ENCODE measurements at places on chromosomes 5 and 9.

DNA sequence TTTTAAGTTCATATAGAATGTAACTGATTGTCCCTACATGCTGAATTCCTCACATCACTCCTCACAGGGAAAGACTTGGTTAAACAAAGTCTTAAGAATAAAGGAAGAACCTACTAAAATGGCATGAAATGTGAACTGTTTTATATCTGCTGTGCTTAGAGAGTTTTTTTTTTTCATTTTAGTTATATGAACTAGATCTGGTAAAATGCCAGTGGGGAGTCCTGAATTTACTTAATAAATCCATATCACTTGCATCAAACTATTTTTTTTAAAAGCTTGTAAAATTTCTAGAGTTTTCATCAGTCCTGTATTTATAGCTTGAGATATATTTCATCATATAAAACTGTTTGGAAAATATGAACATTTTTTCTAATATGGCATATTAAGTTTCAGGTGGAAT is 1528.6 kb downstream of the EFNA5 start:
- DNase-seq: no peak

GRCh38 chr5:12277504-12278192 is 373.4 kb upstream of the CTNND2 start:
- DNase-seq: no peak

GRCh38 chr9:20594608-20595007 is 27.7 kb downstream of the MLLT3 start:
- DNase-seq: no peak

DNA sequence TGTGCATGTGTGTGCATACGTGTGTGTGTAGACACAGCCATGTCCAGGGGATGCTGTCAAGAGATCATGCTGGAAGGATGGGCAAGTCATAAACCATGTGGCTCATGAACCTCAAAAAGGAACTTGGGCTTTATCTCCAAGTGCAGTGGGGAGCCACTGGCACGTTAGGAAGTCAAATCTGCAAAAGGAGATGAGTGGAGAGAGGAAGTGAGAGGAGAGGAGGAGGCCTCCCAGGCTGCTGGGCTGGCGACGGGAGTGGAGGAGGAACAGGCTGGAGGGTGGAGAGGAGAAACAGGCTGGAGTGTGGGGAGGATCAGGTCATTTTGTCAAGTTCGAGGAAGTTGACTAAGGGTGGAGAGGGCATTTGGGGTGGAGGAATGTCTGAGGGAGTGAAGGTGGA is 29.2 kb upstream of the TIFAB start:
- DNase-seq: no peak

GRCh38 chr5:105288946-105289345 is 1726.4 kb upstream of the NUDT12 start:
- no peak for DNase-seq

- no peak for DNase-seq
These were observed 116.1 kb upstream of the RASA1 start for GRCh38 chr5:87151547-87151946.

DNA sequence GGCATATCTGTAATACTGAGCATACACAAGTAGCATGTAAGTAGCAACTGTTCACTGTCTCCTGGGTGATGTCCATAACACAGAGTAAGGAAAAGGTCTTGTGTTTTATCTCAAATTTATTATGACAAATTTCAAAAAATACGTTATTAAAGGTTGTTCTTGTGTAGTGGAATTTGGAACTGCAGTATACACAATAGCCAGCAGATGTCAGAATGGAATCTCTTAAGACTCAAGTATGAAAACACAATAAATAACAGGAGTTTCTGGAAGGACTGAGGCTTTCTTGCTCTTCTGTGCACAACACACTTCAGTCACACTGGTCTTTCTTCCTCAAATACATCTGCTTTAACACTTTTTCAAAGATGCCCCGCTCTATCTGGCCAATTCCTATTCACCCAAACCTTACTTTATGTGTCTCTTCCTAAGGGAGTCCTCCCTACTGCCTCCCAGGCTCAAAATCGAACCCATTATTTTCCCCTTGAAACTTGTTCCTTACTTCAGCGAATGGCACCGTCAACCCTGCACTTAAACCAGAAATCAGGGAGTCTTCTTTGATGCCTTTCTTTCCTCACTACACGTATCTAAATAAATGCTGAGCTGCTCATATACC is 6.5 kb upstream of the FBXO10 start:
- DNase-seq: no peak

- no peak for DNase-seq
These were observed 465.0 kb downstream of the EBF1 start for GRCh38 chr5:158634714-158635113.

GRCh38 chr9:91991721-91992341 is 41.8 kb upstream of the ROR2 start:
- DNase-seq: no peak

GRCh38 chr9:11158063-11158462 is 545.3 kb upstream of the PTPRD start:
- no peak for DNase-seq

DNA sequence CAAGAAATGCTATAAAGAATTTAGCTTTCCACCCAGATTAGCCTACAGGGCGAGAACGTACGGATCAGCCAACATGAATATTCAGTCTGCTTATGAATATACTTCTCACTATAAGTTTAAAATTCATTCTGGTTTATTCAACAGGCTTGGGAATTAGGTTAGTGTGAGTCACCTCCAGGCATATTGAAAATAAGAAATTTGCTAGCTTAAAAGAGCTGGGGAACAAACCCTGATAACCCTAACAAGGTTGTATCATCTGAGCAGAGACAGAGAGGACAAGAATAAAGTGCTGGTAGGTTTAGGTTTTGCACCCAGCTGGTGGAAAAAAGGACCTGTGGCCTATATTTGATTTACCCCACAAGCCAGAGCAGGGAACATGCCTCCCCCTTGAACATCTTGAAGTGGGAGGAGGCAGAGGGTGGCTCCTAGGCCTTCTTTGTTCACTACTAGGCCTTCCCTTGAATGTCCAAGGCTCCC is 12.3 kb downstream of the FNBP1 start:
- DNase-seq: no peak

GRCh38 chr5:140362875-140363630 is 3.1 kb downstream of the SLC4A9 start:
- DNase-seq: peak; percentile 77

DNA sequence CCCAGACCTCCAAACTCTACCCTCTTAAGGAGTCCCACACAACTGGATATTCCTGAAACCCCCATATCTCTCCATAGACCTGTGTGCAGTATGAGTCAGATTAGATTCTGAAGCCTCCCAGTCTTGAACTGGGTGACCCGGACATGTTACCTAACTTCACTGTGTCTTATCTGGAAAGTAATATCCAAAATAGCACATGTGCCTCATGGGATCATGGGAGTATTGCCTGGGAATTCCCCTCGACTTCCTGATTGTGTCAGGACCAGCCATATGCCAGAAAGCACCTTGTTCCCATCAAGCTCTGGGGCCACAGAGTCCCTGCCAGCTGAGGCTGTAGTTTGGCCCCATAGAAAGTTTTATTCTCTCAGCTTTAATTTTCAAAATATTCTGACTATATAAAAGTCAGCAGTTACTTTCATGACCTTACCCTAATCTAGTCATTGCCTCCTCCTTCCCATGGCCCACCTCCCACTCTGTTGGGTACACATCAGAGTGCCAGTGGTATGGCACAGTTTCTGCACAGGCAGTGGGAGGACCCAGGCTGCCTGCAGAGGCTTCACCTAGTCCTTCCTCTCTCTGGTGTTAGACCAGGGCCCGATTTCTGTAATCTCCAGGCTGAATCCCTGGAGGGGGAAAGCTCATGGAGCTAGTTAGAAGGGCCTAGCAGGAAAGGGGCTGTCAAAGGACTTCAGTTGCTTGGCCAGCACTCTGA is 19.5 kb upstream of the B4GALT1 start:
- DNase-seq: no peak

GRCh38 chr5:568809-569208 is 43.3 kb upstream of the CEP72 start:
- DNase-seq: no peak

DNA sequence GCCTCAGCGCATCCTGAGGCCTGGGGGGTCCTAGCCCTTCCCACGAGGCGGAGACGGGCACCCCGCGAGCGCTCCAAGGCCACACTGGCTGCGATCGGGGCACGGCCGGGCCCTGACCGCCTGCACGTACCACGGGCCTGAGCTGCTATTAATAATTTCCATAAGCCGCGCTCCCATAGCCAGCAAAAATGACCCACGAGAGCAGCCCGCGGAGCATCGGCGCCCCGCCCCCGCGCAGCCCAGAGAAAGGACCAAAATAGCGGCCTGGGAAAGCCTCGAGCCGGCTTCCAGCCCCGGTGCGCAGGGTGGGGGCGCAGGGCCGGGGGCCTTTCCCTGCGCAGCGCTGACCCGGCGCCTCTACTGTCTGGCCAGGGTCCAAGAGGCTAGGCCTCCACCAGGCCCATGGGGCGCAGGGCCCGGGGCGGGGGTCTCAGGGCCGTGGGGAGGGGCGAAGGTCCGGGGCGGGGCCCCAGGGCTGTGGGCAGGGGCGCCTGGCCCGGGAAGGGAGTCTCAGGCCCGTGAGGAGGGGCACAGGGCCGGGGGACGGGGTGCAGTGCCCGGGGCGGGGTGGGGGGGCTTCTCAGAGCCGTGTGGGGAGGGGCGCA is 54.4 kb downstream of the EXD3 start:
- DNase-seq: no peak

DNA sequence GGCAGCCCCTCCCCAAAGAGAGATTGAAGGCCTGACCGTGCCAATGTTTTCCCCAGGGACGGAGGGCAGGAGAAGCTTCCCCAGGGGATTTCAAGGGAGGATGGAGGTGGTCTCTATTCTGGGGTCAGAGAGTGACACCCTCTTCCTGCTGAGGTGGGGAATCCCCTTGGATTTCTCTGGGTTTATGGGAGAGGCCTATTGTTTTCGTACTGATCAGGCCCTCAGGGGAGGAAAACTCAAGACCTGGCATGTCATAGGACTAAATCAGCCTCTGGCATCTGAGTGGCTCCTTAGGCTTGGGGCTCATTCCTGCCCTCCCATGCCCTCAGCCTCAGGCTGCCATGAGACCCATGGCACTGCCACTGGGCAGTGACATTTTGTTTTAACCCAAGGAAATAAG is 44.6 kb downstream of the IRF1 start:
- no peak for DNase-seq

DNA sequence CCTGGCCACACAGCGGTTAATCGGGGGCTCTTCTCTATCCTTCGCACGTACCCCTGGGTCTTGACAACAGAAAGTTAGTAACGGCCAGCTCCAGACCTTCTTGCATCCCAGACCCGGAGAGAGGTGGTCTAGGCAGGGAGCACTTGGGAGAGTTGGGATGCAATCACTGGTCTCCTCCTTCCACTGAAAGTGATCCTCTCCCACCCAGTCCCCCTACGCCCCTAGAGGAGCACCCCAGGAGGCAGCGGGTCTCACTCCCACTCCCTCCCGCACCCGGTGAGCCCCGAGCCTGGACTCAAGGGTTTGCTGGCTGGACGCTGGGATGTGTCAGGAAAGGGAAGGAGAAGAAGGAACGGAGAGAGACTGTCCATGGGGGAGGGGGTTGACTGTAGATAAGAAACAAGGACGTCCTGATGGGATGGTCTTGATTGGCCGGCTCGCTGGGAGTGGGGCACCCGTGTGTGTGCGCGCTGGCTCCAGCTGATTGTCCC is 2.0 kb downstream of the RORB start:
- DNase-seq: no peak

DNA sequence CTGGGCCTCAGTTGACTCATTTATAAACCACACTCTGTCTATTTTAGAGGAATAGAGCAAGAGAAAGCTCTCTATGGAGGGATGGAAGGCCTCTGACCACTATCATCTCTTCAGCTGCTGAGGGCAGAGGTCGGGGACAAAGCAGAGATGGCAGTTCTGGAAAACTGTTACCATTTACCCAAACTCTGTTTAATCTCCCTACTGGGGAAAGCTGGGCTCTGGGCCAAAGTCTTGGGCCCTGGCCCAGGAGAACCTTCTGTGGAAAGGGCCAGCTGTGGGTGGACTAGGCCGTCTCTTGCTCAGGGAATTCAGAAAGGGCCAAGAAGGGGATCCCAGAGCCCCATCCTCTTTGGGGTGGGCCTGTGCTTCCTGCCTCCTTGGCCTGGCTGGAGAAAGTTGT is 100.0 kb downstream of the PSD2 start:
- DNase-seq: no peak

GRCh38 chr5:11227064-11227463 is 466.0 kb upstream of the DAP start:
- DNase-seq: no peak

GRCh38 chr9:137083394-137084004 is 3.3 kb upstream of the MAN1B1 start:
- DNase-seq: no peak

DNA sequence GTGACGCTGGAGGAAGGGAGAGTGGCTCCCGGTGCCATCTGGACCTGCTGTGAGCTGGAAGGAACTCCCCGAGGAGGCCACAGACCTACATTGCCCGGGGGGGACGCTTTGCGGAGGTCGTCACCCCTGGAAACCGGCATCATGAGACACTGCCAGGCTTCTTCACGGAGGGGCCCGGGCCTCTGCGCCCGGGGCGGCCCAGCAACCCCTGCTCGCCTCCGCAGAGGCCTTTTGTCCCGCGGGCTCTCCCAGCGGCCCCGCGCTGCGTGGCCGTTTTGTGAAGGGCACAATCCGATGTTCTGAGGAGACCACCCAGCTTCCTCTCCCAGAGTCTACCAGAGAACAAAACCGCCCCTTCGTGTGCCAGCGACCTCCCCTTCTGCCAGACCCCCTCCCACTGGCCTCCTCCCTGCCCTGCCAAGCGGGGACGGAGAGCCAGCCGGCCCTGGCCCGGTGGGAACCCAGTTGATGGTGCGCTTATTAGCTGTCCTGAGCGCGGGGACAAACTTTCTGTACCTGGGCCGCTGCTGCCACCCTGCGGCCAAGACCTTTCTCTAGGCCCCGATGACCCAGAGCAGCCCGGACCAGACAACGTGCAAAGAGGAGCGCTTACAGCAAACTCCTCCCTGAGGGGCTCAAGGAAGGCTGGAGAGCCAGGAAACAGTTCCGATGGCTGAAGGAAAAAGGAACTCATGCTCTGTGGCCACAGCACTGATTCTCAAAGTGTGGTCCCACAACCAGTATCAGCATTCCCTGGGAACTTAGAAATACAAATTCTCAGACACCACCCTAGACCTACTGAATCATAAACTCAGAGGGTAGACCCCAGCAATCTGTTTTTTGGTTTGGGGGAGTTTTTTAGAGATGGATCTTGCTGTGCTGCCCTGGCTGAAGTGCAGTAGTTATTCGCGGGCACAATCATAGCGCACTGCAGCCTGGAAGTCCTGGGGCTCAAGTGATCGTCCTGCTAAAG is 86.7 kb downstream of the SLC1A3 start:
- DNase-seq: peak; percentile 57

DNA sequence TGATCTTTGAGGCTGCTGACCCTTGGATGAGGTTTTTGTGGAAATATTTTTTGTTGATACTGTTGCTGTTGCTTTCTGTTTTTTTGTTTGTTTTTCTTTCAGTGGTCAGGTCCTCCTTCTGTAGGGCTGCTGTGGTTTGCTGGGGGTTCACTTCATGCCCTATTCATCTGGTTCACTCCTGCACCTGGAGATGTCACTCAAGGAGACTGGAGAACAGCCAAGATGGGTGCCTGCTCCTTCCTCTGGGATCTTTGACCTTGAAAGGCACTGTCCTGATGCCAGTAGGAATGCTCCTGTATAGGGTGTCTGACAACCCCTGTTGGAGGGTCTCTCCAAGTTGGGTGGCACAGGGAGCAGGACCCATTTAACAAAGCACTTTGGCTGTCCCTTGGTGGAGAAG is 67.0 kb upstream of the ACTBL2 start:
- DNase-seq: no peak

Measured in CD4-positive, alpha-beta T cell treated with Interleukin-15 for 1 hour (primary cell).